ENCODE measurements at places on chromosomes 12 and 14.

- DNase-seq: no peak
Measured at GRCh38 chr12:77777274-77777673, 53.4 kb upstream of the NAV3 start.

- no peak for DNase-seq
Measured at GRCh38 chr12:24850496-24850895, 98.4 kb downstream of the BCAT1 start.

GRCh38 chr12:111196532-111196931 is 172.4 kb downstream of the PHETA1 start:
- DNase-seq: no peak

DNA sequence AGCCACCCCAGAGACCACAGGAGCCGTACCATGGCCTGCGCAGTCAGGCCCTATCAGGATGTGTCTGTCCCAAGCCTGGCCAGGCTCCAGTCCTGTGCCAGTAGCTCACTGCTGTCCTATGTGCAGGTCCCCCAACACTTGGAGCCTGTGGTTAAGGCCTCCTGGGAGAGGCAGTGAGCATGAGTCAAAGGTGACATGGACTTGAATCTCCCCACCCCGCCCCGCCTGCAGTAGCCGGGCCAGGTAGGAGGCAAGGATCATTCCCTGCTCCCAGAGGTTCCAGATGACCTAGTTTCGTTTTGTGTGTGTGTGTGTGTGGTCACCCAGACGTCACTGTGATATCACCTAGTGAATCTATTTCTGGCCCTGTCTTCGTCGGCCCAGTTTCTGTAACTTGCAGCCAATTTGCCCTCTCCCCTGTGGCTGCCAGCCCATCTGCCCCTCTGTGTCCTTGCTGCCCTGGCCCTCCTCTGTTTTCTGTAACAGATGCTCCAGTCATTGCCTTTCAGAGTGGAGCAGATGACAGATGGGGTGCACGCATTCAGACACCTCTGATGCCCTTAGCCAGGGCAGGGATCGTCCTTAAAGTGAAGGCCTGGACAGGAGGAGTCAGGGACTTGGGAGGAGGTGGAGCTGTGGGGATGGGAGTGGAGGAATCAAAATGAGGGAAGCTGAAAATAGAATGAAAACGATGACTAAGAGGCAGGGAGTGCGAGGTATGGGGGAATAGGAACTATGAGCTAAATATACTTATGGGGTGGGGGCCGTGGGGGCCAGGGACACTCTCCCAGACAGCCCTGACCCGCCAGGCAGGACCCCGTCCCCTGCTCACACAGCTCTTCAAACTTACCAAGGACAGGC is 37.4 kb downstream of the SLC6A12 start:
- DNase-seq: no peak

Data from CD4-positive, alpha-beta memory T cell (primary cell).